ENCODE measurements at places on chromosomes 2 and 18.

- DNase-seq, result no peak
These were observed 356.9 kb upstream of the ACVR2A start for GRCh38 chr2:147487978-147488289.

DNA sequence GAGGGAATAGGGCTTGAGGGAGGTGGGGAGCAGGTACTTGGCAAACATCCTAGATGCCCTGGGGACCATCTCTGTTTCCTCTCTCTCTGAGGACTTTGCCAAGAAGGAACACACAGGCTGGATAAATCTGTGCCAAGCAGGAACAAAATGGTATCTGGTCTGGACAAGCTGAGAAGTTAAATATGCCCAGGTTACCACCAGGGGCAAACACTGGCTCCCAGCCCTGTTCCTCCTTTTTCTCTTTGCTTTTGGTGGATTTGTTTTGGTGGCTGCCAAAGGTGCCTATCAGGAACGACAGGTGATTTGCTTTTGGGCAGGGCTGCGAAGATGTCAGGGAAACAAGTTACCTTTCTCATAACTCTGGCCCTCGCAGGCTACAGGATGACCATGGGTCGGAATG lies 227.5 kb upstream of the SMAD2 start:
- DNase-seq, result no peak

DNA sequence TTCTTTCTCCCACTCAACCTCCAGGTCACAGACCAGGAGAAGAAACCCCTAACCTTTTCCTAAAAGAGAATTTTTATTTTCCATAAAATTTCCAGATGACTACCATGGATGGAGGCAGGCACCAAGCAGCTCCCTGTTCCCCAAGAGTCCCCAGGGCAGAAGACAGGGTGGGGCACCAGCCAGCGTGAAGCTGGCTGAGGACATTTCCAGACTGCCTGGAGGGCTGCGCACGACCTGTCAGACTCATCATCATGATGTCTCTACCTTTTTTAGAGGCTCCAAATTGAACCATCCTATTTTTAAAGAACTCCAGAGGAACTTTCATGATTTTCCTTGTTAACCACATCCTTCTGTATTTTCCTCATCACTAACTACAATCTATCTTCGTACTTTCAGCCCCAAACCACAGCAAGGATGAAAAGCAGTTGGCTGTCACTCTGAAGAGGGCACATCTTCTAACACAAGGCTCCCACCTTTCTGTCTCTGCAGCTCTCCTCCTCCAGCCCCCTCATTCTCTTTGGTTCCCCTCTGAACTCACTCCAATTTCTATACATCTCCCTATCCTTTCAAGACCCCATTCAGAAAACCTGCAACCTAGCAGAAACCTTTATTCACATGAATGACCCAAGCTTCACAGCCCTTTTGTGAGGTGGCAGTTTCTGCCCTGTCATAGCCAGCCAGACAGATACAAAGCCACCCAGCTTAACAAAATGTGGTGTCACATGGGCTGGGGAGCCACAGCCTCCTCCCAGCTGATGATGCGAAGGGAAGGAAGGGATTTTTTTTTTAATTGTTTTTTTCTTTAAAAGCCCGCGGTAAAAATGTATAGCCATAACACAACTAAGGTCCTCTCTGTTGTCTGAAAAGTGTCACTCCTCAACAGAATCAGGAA lies 11.1 kb downstream of the AMMECR1L start:
- DNase-seq, result no peak

DNA sequence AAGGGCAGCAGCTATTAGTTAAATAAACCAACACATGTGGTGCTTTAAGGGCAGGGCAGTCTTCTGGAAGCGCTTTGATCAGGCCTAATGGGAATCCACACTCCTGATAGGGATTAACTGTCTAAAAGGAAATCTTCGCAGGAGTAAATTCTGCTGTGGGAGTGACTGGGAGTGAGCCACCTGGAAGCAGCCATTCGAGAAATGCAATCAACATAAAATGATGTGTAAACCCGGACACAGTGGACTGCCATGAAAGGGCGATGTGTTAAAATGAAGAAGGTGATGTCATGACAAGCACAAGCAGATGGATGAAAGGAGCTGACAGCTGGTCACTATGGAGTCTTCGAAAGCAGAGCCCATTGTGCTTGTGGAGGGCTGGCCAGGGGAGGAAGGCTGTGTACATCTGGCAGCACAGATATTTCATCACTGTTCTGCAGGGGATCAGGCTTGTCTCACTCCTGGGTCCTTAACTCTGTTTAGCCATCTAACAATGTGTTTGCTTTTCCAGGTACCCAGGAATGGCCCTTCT lies 24.8 kb upstream of the GALNT14 start:
- no peak for DNase-seq

- no peak for DNase-seq
These were observed 182.7 kb upstream of the GLI2 start for GRCh38 chr2:120552800-120553481.

- DNase-seq, result no peak
These were observed 114.9 kb upstream of the XIRP2 start for GRCh38 chr2:166773308-166773949.

DNA sequence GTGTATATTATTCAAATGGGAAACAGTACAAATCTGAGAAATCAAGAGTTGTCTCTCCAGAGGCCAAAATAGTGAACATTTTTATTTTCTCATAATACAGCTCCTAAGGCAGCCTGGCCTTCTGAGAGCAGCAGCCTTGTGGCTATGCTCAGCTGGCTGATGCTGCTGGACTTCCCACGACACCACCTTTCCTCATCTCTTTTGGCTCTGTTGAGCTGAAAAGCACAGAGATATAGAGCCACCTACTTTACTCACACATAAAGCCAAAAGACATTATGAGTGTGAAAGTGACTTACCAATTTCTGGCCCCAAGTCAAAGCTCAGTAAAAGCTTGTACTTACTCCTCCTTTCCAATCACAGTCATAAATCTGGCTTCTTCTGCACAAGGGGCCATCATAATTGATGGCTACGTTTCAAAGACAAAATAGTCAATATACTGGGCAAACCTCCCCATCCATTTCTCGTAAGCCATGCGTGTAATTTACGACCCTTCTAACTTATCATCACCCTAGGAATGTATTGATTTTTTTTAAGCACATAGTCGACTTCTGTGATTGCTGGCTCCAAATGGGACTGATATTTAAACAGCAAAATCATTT lies 18.6 kb upstream of the REG3A start:
- DNase-seq, result no peak

- DNase-seq, result no peak
These were observed 96.0 kb downstream of the TMEM17 start for GRCh38 chr2:62410015-62410453.

GRCh38 chr2:174158003-174158402 lies 90.3 kb downstream of the OLA1 start:
- no peak for DNase-seq

- no peak for DNase-seq
These were observed 53.9 kb downstream of the LIMS1 start for GRCh38 chr2:108588070-108588668.

DNA sequence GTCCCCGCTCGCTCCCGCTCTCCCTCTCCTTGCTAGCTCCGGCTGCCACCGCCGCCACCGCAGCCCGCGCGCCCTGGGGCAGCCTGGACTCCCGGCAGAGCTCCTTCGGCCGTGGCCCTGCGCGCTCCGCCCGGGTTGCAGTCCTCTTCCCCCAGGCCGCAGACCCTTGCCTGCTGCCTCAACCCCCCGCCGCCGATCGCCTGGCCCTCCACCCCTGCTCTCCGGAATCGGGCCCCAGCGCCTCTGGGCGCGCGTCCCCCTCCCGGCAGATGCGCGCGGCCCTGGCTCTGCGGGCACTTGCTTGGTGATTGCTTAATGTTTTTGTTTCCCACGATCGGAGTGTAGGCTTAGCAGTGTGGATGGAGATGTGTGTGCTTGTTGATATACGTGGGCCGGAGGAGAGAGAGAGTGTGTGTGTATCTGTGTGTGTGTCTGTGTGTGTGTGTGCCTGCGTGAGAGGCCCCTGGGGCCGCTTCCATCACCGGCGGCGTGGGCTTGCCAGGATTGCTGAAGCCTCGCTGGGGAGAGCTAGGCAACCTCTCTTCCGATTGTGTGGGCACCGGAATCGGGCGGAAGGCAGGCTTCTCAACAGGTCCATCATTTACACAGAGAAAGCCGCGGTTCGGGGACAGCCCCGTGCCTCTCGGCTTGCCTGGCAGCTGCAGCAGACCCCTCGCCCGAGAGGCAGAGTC lies 877 bp downstream of the INHBB start:
- DNase-seq, result no peak

DNA sequence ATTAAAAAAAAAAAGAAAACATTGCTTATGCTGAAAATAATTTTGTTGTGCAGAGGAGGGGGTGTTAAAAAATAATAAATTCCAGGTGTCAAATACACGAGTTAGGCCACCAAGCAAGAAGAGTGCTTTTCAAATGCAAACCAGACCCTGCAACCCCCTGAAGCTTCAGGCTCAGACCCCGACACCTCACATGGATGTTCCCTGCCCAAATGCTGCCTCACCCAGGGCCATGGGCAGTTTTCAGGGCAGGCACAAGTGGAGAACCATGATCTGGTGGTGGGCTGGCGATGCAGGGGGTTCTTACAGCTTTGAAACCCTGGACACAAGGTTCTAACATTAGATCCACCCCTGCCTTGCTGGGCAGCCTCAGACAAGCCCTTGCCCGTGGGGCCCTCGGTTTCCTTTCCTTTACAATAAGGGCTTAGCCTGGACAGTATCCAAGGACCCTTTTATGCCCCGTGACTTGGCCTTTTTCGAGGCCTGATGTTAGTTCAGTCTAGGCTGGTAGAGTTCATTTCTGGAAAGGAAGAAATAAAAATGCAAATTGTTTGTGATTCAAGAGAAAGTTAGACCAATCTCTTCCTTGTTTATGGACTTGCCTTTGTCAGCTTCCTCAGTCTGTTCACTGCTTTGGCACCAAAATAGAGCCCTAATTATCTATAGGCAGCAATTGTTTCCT lies 168.7 kb downstream of the DDX1 start:
- no peak for DNase-seq

DNA sequence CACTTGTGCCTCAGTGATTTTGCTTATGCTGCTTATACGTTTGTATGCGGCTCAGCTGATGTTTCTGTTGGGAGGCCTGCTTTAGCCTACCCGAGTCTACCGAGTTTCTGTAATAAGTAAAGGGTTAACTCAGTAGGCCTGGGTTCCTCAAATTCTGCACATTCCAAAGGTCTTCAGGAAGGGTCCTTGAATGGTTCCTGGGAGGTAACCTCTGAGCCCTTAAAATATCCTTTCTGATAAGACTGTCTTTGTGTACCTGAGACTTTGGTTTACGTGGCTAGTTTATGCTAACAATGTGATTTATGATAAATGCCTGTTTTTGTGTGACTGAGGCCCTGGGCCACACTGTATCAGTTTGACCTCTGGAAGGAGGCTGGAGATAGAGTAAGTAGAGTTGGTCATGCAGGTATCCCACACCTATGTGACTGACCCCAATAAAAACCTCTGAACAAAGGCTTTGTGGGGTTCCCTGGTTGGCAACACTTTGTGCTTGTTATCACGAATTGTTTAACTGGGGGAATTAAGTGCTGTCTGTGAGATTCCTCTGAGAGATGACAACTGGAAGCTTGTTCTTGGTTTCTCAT lies 18.9 kb upstream of the PNPT1 start:
- DNase-seq, result no peak

- DNase-seq, result no peak
These were observed 26.8 kb upstream of the NABP1 start for GRCh38 chr2:191650896-191651773.

GRCh38 chr2:174339561-174340399 lies 5.0 kb downstream of the SP9 start:
- DNase-seq, result no peak

GRCh38 chr18:50401888-50402287 lies 27.0 kb downstream of the SKA1 start:
- DNase-seq, result no peak

DNA sequence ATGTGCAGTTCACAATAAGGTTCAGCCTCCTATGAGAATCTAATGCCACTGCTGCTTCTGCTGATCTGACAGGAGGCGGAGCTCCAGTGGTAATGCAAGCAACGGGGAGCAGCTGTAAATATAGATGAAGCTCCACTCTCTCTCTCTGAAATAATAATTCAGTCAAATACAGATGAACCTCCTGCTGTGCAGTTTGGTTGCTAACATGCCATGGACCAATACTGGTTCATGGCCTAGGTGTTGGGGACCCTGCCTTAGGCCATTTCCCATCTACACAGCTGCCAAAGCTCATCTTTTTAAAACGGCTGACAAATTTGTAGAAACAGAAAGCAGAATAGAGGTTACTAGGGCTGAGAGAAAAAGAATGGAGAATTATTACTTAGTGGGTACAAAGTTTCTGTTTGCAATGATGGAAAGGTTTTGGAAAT lies 10.7 kb upstream of the HNRNPA3 start:
- DNase-seq, result no peak

GRCh38 chr2:64386676-64387075 lies 67.3 kb upstream of the LGALSL start:
- DNase-seq, result no peak

DNA sequence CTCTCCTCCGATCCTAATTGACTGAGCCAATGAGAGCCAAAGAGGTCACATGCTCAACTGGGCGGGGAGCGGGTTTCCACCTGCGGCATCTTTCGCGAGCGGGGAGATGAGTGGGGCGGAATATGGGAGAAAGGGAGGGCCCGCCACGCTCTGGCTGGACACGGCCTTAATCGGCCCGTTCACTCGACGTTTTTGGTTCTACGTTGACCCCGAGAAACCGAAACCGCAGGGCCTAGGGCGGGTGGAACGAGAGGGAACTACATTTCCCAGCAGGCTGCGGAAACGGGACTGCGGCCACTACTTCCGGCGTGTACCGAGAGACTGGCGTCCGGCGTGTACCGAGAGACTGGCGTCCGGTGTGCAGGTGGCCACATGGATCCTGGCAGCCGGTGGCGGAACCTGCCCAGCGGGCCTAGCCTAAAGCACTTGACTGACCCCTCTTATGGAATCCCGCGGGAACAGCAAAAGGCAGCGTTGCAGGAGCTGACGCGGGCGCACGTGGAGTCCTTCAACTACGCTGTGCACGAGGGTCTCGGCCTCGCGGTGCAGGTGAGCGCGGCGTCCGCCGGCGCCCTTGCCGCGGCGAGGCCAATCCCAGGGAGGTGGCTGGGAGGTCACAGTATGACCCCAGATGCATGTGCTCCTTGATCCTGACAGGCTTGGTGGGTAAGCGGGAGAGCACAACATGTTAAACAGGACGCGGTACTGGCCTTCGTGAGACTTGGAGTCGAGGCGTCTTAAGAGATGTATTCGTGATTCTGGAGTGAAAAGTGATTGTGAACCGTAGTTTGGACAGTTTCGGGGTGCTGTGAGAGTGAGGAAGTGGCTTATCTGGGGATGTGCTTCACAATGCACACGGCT lies at the start of gene POLR1B:
POLR1B (plus strand) TSS at position 343 of the 861 bp plus-strand sequence; CDS start at position 373, 30 bp downstream.
- peak; percentile 48 for DNase-seq

DNA sequence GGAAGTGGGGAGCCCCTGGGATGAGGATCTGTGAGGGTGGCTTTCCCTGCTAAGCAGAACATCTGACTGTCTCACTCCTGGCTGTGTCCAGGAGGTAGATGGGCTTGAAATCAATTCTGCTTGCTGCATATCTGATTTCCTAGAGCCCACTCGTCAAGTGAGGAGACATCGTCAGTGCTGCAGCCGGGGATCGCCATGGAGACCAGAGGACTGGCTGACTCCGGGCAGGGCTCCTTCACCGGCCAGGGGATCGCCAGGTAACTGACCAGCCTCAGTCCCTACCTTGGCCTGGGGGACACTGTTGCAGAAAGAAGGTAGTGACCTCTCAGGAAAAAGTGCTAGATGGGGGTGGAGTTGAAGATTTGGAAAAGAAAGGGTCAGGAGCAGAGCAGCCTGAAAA lies 31.3 kb downstream of the CNGA3 start:
- DNase-seq, result no peak

Measured in stimulated activated CD4-positive, alpha-beta T cell treated with anti-CD3 and anti-CD28 coated beads, TNF-alpha, amount 100 ng/mL, for 4 hours (primary cell).